Astrocyte of the spinal cord (primary cell): ENCODE measurements at places on chromosomes 13 and 19.
A peak's percentile ranks its signal among the peaks of the same experiment; 100 is the strongest.

DNA sequence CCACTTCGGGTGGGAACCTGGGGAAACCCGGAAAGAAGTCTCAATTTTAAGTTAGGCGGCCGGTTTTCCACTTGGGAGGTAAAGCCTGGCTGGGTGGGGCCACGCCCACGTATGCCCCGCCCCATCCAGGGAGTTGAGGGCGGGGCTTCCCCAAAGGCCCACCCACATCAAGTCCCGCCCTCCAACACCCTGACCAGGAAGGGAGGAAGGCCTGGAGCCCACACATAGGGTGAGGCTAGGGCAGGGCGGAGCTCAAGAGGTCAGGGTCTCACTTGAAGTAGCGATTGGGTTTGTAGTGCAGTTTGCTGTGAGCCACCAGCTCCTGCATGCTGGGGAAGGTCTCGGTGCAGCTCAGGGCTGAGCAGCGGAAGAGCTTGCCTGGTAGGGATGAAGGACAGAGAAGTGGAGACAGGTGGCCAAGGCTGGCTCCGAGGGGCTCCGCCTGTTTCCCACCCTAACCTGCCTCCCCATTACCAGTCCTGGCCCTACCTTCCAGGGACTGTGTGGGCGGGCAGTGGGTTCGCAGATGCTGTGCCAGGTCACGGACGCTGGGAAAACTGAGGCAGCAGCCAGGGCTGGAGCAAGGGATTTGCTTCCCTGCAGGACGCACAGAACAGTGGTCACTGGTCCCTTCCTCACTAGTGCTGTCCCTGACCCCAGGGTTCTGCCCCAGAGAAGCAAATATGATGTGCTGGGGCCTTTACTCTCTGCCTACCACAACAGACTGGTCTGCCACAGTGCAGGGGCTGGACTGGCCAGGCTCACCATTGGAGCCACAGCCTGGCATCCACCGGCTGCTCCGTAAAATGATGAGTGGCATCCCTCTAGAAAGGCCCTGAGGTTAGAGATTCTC lies 1.6 kb downstream of the ZNF414 start:
- DNase-seq: no peak

- DNase-seq: no peak
Observed at GRCh38 chr19:38592940-38593339, 24.8 kb downstream of the MAP4K1 start.

- DNase-seq: no peak
Observed at GRCh38 chr19:5170329-5170745, 170.3 kb downstream of the PTPRS start.

DNA sequence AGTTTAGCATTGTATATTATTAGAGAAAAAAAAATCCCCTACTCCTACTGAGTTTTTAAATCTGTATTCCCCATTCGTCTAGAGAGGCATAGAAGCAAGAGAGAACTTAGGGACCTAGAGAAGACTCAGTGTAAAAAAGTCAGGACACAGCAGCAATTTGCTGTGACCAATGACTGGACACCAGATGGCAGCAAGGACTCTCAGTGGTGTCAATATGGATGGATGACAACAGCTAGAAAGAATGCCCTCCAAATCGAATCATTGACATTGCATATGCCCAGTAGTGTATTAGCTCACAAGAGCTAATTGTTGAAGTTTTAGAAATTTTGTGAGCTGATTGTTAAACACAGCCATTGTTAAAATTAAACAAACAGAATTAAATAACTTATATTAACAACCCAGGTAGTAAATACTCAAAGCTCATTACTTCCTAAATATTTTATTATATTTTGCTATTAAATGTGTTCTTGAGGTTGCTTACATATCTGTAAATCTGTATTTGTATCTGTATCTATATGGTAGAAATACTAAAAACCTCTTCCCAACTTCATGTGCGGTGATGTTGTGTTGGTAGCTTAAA lies 43.9 kb downstream of the SIAH3 start:
- peak; percentile 57 for DNase-seq

- DNase-seq: no peak
Observed at GRCh38 chr13:42633495-42633894, 59.5 kb downstream of the TNFSF11 start.

- DNase-seq: no peak
Observed at GRCh38 chr19:42313096-42313839, at the start of gene TMEM145. Gene TMEM145 (plus strand): TSS chr19:42313309. CDS start chr19:42313377, 68 bp downstream.

DNA sequence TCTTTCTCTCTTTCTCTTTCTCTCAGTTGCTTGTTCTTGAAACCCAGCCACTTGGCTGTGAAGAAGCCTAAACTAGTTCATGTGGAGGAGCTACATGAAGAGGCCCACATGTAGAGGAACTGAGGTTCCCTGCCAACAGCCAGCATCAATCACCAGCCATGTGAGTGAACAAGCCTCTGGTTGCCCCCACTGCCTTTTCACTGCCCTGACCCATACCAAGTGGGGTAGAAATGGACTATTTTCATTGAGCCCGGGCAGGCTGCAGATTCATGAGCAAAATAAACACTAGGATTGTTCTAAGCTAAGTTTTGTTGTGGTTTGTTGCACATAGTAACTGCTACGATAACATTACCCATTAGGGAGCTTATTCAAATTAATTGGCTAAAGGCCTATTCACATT lies 78.7 kb upstream of the FAM216B start:
- DNase-seq: peak; percentile 34

- no peak for DNase-seq
Observed at GRCh38 chr19:50921426-50922316, 10.5 kb upstream of the KLK4 start.

DNA sequence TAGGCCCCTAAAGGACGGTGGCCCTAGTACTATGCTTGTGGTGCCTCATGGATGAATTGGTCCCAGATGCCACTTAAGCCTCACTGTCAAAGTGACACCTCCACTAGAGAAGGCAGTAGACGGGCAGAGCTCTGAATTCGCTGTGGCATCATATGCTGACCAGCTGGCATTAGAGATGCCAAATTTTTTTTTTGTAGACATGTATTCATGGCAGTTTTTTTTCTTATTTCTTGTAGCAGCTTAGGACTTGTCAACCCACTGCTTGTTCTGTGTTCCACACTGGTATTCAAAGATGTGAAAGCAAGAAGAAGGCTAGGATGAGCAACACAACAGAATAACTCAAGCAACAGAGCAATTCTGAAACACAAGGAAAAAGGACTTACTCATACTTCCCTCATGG lies 212.5 kb downstream of the DLEU7 start:
- no peak for DNase-seq

DNA sequence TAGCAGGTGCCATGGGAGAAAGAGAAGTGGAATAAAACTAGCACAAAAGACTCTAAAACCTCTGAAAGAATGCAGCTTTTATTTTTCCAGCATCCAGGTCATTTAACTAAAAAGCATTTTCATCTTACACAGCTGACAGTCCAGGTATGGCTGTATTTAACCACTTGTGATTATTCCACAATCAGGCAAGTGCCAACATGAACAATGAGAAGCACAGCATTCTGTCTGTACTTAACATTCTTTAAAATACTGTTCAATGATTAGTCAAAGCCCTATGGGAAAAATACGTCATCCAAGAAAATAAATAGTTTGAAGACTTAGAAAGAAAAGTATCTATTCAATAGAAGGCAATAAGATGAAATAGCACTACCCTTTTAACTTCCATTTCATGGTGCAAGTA lies 246.9 kb downstream of the LIG4 start:
- DNase-seq: no peak

DNA sequence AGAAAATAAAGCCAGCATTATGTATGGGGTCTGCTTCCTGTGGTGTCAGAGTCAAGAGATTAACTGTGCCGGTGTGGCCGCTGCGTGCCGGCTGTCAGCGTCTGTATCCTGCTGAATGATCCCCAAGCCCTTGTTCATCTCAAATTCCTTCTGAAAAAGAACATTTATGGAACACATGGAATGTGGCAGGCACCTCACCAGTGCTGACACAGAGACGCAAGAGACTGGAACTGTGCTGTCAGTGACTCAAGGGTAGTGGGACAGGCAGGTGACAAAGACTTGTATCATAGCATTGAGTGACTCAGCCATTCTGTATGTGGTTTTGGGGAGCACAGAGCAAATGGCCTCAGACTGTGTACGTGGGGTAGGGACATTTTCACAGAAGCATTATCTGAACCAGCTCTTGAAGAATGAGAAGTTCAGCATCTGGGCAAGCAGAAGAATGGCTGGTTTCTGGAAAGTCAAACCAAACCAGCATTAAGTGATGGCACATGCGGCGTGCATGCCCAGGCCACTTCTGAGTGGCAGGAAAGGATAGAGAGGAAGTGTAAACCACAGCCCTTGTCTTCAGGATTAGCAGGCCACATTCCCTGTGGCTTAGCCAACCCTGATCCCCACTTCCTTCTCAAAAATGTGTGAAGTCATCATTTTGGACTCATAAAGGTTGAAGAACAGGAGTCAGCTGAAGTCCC lies 54.0 kb upstream of the IRS2 start:
- peak; percentile 34 for DNase-seq

DNA sequence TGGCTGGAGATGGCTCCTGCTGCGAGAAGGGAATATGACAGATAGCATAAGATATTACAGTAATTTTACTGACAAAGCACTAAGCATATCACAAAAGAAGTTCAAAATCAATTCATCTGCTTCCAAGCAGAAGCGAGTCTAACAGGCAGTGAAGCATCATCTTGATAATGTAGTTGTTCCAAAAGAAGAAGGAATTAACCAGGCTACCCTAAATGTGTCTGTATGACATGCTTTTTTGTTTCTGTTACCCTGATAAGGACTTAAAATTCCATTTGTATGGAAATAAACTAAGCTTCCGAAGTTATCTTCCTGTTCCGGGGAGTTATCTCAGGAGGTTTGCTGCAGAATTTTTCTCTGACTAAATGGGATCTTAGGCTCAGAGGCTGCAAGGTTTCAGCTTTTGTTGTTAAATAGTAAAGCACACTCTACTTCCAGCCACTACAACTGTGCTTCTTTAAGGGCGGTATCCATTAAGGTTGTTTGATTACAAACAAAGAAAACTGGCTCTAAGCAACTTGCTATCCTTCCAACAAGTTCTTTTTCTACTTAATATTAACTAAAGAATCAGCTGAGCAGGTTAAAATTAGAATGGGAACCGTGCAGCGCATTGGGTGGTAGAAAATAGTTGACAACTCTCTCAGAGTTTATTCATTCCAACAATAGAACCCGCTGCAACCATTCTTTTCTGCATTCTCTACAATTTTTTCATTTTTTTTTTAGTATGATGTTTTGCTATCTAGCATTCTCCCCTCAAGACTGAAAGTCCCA lies 607.3 kb downstream of the UQCRFS1 start:
- DNase-seq: no peak

GRCh38 chr13:42924344-42924743 lies 67.7 kb downstream of the EPSTI1 start:
- no peak for DNase-seq

- DNase-seq: no peak
Observed at GRCh38 chr13:37613236-37613635, 14.7 kb upstream of the POSTN start.

DNA sequence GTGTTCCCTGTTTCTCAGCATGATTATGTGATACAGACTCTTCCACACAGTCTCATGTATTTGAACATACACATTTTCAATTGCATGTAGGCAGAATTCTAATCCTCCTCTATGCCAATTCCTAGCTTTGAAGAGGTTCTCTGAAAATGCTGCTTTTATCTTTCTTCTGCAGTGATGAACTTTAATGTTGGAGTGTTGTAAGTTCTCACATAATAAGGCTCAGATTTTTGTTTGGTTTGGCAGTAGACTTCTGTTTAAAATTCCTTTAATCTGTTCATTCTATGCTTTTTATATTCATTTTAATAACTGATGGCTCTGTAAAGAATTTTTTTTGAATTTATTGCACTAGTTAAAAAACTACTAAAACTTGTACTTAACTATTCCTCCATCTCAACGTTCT lies 225.8 kb downstream of the GGACT start:
- peak; percentile 10 for DNase-seq

GRCh38 chr19:33445442-33446329 lies 72.2 kb downstream of the CEBPG start:
- no peak for DNase-seq

- no peak for DNase-seq
Observed at GRCh38 chr19:32350471-32350865, 5.1 kb downstream of the ZNF507 start.

GRCh38 chr19:42497492-42498168 lies 30.7 kb downstream of the CEACAM1 start:
- no peak for DNase-seq

DNA sequence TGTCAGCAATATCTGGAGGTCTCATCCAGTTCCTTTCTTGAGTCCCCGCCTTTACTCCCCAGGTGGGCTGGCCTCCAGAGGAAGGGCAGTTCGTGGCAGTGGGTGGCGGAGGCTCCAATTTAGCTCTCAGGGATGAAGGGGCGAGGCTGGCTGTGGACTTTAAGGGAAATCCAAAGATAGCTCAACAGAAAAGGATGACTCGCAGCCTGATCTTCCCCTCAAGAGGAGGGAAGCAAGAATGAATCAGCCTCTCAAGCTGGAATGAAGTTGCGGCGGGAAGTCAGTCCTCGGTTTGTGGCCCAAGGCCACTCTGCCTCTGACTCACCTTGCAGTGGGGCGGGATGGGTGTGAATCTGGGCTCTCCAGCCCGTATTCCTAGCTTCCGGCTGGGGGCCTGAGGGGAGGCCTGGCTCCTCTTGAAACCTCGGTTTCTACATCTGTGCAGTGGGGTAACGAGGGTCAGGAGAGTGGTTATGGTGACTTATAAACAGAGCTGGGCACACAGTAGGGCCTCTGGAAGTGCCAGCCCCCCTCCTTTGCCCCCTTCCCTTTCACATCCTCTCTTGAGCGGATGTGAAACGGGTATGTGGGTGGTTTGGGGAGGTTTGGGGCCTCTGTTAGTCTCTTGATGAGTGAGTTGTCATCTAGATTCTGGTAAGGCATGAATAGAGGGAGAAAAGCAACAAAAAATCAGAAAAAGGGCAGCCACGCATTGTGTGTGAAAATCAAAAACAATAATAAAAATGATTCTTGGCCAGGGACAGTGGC lies 10.5 kb upstream of the SMG9 start:
- peak; percentile 97 for DNase-seq

GRCh38 chr19:28963486-28964250 lies 249.3 kb downstream of the UQCRFS1 start:
- no peak for DNase-seq

DNA sequence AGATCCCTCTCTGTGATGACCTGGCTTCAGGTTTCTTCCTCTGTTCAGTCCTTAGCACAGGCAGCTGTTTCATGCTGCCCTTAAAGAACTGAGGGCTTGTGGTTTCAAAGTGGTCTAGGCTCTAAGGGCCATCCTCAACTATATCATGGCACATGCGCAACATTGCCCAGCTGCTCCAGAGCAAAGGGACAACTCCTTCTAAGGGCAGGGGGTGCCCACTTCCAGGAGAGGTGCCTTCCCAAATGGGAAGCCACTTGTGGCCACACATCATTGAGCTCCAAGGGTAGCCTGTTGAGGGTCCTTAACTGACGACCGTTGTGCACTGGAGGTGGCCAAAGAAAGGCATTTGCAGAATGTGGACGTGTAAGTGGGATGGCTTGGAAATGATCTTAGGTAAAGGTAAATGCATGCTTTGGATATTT lies 7.3 kb downstream of the GPR183 start:
- DNase-seq: no peak

GRCh38 chr19:18848878-18849661 lies 17.3 kb downstream of the UPF1 start:
- no peak for DNase-seq

GRCh38 chr19:12946731-12947496 lies 1.3 kb downstream of the RAD23A start:
- DNase-seq: no peak

- DNase-seq: no peak
Observed at GRCh38 chr13:78689011-78689410, 30.1 kb upstream of the OBI1 start.
